ENCODE measurements at places on chromosomes 4 and X.
A peak's percentile ranks its signal among the peaks of the same experiment; 100 is the strongest.

DNA sequence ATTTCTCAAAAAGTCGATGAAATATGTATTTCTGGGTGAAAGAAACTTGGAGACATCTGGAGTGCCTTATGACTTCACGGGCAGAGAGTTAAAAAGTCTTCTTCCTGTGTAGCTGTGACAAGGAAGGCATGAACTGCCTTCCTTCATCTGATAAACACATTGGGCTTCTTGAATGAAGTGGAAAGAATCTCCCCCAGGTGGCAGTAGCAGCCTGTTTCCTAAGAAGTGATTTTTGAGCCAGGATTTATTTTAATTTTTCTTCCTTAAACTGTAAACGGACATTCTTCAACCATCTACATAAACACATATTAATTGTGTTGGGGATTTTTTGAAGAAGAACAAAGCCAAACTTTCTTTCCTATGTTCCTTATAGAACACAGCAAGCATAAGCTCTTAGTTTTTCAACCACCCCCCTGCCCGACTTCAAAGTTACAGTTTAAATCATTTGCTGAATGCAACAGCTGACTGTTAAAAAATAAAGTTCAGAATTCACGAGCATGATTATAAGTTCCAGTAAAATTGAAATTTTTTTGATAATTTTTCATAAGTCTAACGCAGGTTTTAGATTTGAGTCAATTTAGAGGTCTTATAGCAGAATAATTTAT, 980 bp upstream of the GIMD1 start:
- peak; percentile 14 for DNase-seq

GRCh38 chr4:88533937-88534750, 10.6 kb upstream of the PYURF start:
- no peak for DNase-seq

- peak; percentile 8 for DNase-seq
Observed at GRCh38 chr4:22607382-22607781, 85.4 kb upstream of the GBA3 start.

DNA sequence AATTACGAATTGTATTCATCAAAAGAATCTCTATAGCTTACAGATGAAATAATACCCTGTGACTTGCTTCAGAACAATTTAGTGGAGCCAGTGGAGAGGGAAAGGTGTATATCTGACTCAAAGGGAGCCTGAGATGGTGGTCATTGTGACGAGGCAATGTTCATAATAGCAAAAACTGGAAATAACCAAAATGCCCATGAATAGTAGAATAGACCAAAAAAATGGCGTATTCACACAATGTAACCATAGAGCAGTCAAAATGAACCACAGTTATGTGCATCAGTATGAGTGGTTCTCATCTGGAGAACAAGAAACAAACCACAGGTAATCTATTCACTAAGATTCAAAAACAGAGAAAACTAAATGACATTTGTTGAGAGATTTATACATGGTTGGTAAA, 125.3 kb upstream of the CLNK start:
- DNase-seq, result no peak

DNA sequence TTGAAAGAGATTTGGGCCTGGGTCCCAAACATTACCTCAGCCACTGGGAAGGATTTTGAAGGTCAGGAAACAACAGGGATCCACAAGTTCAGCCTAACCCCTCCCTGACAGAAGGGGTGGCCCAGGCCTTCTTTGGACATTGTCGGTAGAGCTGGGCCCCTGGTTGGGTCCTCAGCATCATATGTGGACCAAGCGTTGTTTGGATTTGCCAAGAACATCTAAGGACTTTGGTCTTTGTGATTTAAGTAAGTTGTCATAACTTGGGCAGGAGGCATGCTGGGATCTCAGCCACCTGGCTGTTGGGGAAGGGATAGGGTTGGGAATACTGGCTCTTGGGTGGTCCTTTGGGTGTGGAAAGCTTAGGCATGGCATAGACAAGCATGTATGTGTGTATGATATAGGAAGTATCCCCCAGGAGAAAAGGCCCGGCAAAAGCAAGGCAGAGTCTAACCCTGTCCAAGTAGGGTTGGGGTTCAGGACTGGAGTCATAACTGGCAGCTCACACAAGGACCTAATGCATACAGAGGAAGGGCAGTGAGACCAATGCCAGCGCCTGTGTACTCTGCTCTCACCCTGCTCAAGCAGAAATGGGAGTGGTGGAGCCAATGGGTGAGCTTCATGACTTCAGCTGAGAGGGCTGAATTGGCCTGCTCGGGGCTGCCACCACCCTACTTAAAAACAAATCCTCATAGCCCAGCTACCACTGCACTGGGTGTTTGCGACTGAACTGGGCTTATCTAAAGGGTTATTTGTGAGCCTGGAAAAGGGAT, 102.8 kb downstream of the RTL5 start:
- DNase-seq, result no peak

DNA sequence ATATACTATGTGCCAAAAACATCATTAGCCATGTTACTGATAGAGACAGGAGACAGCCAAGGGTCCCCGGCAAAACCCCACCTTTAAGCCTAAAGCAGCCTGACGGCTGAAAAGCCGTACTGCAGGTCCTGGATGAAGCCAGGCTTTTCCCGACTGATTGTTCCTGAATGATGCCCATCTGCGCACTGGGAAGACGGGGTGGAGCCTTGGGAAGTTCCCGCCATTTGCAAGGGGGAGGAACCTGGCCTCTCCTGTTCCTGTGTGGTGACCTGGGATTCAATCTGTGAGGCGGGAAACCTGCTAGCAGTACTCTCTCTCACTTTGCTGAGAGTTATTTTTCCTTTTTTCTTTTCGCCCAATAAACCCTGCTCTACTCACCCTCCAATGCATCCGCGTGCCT, 15.1 kb upstream of the CAMK2D start:
- DNase-seq, result no peak

- DNase-seq, result no peak
Observed at GRCh38 chr4:185936650-185937376, 124.8 kb upstream of the SORBS2 start.

GRCh38 chrX:14777525-14777924, 95.3 kb downstream of the FANCB start:
- no peak for DNase-seq

All from A549 (cell line).